ENCODE measurements at places on chromosomes 1 and 21. TPM values are rescaled to one million over a fixed set of nuclear protein-coding genes. Genes with fewer than 3 reads are reported as not detected.

Gene CDA
- total RNA-seq = not detected

Gene LIN28A
- total RNA-seq = 455 TPM

Gene KRTAP11-1
- total RNA-seq = not detected

Gene DTL
- total RNA-seq = 82.4 TPM

Gene TMEM52
- total RNA-seq = 4.6 TPM

Gene CLCC1
- total RNA-seq = 43.3 TPM

Gene PADI2
- total RNA-seq = 0.16 TPM

Gene DNAI4
- total RNA-seq = 8.0 TPM

Gene TEKT2
- total RNA-seq = 8.4 TPM

Gene FMN2
- 13.2 TPM for total RNA-seq

Gene CRYAA
- total RNA-seq = not detected

Gene TMEM200B
- total RNA-seq = 3.8 TPM
